Stimulated activated CD4-positive, alpha-beta T cell treated with anti-CD3 and anti-CD28 coated beads, Interleukin-1b, Interleukin-23, amount 100 ng/mL, for 24 hours (primary cell): ENCODE measurements at places on chromosomes 7 and 10.

GRCh38 chr10:71708301-71708703, 11.3 kb downstream of the C10orf105 start:
- peak; percentile 42 for DNase-seq

- peak; percentile 54 for DNase-seq
Observed at GRCh38 chr10:44878706-44879530, 32.2 kb upstream of the TMEM72 start.

GRCh38 chr10:102072673-102073527, 7.8 kb downstream of the HPS6 start:
- peak; percentile 67 for DNase-seq

DNA sequence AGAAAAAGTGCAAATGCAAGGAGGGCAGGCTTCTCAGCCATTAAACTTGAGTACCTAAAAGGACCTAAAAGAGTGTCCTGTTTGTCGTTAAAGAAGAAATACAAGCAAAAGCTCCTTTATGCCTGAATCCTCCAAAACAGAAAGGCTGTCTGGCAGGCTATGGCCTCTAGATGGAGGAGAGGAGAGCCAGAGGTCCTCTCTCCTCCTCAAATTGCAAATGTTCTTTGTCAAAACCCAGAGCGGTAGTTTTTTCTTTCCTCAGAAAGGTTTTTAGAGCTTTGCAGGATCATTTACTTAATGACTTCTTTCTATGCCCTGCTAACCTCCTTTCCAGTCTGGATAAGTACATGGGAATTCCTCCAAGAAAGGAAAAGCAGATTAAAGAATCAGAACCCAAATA, 1.9 kb upstream of the SORCS1 start:
- no peak for DNase-seq

DNA sequence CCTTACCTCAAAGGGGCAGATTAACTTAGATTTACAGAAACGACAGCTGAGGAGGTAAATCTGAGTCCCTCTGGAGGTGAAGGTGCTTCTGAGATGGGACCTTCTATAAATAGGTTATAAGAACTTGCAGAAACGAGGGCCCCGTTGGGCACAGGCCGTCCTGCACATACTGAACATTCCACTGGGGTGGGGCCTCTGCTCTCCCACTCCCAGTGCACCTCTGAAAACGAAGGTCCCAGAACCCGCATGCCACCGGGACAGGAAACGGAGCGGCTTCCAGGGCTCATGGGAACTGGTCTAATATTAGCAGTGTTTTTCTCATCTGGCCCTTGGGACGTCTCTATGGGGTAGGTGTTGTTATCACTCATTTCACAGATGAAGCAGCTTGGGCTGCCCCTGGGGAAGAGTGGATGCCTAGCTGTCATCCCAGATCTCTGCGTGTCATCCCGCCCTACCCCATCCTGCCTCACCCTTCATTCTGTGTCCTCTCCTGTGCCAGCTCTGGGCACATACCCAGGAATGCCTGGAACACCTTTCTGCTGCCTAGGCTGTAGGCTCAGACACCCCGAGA, 19.6 kb downstream of the C10orf62 start:
- no peak for DNase-seq

DNA sequence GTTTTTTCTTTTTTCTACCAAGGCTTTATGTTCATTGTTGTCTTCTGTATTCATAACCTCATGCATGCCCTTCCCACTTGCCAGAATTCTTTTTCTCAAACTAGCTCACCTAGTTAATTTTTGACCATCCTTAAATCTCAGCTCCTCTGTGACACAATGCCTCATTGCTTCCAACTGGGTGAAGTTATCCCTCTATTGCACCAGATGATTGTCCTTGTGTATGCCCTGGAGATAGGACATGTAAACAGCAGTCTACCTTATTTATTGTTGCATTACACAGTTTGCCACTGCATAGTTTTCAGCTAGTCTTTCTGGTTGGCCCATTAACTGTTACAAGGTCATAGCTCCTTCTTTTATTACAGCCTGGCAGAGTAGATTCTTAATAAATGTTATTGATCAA, 763.1 kb upstream of the COBL start:
- DNase-seq = no peak

DNA sequence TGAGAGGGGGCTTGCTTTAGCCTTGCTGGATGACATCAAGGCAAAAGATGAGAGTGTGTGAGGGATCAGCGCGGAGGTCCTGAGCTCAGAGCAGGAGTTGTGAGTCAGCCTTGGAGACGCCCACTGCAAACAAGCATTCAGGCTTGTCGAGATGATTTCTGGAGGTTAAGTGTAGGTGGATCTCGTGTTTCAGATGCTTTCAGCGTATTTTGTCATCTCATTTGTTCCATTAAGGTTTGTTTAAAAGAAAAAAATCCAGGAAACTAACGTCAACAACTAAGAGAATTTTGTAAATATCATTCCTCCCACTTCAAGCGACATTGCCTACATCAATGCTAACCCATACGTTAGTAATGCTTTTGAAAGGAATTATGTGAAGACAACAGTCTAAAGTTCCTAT, 715.4 kb upstream of the NRP1 start:
- no peak for DNase-seq

DNA sequence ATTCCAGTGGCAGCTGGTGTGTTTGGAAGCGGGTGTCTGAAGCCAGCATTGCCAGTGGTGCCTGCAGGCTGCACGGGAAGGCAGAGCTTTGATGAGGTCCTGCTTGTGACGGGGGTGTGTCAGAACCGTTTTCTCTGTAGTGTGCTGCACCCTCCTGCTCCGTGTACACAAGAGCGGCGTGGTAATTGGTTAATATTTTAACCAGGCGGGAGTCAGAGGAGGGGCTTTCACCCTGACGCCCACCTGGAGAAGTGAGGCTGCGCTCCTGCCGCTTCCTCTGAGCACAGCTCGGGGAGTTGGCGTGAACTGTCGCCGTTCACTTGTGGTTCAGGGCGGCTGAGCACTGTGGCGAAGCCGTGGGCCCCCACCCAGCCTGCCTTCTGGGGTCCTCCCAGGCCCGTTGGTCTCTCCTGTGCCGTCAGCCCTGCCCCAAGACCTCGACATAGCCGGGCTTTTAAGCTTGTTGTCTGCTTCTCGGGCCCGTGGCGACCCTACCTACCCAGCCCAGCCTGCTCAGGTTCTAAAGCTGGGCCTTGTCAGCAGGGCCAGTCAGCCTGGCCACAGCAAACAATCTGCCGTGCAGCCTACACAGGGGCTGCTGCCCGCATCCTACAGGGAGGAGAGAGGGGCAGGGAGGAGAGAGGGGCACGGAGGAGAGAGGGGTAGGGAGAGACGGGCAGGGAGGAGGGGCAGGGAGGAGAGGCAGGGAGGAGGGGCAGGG, 11.6 kb downstream of the NKX6-2 start:
- no peak for DNase-seq

- DNase-seq = no peak
Observed at GRCh38 chr7:64099656-64100531, 54.7 kb downstream of the ZNF727 start.
